Cortex of kidney (tissue), 1 donor: ENCODE measurements at places on chromosomes 1 and 21.

- DNase-seq: no peak
These were observed 89.7 kb downstream of the ADARB1 start for GRCh38 chr21:45164124-45164511.

GRCh38 chr1:32988665-32989064 is 24.1 kb upstream of the RNF19B start:
- DNase-seq: no peak

GRCh38 chr1:22951796-22952195 is 20.9 kb downstream of the LACTBL1 start:
- DNase-seq: no peak

- DNase-seq: no peak
These were observed 17.5 kb upstream of the SPSB1 start for GRCh38 chr1:9275161-9275560.

GRCh38 chr1:98991127-98992012 is 13.3 kb downstream of the PLPPR5 start:
- no peak for DNase-seq
